Stimulated activated CD4-positive, alpha-beta T cell treated with anti-CD3 and anti-CD28 coated beads, Interleukin-12 subunit alpha, Interleukin-12 subunit beta, amount 100 ng/mL, for 4 hours (primary cell): ENCODE measurements at places on chromosomes 2 and 18.

DNA sequence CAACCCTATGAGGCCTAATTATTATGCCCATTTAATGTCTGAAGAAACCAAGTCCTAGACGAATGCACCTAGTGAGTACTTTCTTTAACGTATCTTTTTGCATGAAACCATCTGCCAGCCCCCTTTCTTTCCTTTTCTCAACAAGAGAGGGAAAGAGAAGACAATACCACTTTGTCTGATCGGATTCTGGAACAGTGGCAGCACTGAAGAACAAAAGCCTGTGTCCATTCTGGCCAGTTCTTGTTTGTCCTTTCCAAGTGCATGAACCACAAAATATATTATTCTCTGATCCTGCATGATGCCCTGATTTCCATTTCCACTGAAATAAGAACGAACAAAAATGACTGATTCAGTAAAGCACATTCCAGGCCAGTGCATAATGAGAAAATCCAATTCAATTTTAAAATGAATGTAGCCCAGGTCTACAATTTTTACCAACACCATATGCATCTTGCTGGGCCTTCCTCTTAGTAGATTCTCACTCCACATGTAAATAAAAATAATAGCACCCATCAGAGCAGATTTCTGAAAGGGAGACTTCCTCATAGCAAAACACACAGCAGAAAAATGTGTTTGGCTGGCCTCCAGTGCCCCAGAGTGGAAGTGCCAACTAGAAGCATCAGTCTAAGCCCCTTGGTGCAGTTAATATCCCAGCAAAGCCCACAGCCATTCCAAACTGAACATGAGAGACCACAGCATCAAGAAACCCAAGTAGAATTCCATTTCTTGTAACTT, 422.6 kb upstream of the ID2 start:
- DNase-seq: no peak

- DNase-seq: no peak
Observed at GRCh38 chr2:152309352-152310214, 25.4 kb upstream of the FMNL2 start.

DNA sequence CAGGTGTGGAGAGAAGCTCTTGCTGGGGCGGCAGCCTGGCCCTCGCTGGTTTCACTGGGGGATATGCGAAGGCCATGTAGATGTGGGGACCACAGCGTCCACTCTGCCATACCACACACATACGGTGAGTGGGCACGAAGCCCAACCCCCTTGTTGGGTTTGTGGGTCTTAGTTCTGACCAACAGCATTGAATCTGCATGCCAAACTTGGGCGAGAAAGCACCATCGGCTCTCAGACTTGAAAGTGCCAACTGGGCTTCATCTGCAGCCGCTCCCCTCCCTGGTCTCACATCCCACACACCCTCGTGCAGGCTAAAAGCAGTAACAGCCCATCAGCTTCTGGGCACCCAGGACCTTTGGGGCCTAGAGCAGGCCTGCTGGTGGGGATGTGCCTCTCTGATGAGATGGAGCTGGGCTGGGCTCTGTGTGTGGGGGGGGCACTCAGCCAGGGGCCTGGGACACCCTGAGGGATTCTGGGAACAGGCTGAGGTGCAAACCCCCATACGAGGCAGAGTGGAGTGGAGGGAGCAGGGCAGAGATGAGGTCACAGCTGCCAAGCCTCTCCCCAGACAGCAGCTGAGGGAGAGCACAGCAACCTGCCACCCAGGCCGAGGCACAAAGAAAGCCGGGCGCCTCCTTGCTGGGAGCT, 264.4 kb downstream of the TWIST2 start:
- DNase-seq: no peak

- DNase-seq: no peak
Observed at GRCh38 chr18:22471546-22472131, 53.9 kb upstream of the CTAGE1 start.

- DNase-seq: no peak
Observed at GRCh38 chr2:39546937-39547336, 109.9 kb upstream of the MAP4K3 start.

DNA sequence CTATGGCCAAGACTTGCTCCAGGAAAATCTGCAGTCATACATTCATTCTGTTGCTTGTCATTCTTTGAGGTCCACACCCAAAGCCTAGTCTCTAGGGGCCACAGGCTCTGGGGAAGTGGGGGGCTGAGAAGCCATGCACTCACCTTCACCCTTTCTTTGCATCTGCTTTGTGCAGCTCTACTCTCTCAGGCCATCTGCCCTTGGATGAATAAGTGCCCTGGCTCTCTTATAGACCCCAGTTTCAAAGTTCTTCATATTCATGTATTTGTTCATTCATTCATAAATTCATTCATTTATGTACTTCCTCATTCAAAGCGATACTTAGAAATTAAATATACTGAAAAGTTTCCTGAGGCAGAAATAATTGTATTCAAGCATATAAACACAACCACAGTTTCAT, 130.3 kb upstream of the FAM98A start:
- DNase-seq: no peak

DNA sequence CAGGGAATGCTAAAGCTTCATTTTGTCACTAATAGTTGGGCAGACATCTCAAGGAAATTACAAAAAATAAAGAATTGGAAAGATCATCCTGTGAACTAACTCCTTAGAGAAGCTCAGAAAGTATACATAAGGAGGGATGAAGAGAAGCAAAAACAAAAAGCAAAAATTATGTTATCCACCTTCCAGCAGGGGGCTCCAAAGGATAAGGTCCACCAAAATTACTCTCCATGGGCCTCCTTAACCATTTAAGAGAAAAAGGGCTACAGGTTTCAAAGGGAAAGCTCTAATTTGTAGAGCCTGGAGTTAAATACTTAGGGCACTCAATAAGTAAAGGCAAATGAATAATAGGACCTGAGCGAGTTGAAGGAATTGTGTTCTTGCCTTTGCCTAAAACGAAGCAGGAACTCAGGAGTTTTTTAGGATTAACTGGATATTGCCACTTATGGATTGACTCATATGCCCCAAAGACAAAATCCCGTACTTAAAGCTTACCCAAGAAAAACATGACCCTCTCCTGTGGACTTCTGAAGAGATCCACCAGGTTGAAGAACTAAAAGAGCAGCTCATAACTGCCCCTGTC, 1167.9 kb downstream of the DSC3 start:
- no peak for DNase-seq

GRCh38 chr18:68447286-68447685, 267.6 kb downstream of the TMX3 start:
- DNase-seq: no peak

- no peak for DNase-seq
Observed at GRCh38 chr2:42618116-42618515, 49.7 kb downstream of the MTA3 start.

- no peak for DNase-seq
Observed at GRCh38 chr18:45007531-45007930, 326.8 kb downstream of the SETBP1 start.

DNA sequence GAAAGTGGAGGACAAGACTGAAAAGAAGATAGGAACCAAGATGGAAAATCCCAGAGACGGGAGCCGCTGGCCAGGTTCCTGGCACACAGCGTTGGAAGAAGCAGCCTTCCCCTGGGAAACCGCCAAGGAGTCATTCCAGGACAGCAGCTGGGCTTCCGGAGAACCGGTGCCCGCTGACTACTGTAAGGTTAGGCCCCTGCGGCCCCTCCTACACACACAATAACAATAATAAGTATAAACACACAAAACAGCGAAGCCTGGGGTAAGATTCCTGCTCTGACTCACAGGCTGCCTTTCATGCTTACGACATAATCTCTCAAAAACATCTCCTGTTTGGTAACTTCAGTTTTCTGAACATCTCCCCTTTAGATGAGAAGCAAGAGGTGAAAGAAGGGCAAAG, 28.1 kb upstream of the MYCN start:
- DNase-seq: no peak

DNA sequence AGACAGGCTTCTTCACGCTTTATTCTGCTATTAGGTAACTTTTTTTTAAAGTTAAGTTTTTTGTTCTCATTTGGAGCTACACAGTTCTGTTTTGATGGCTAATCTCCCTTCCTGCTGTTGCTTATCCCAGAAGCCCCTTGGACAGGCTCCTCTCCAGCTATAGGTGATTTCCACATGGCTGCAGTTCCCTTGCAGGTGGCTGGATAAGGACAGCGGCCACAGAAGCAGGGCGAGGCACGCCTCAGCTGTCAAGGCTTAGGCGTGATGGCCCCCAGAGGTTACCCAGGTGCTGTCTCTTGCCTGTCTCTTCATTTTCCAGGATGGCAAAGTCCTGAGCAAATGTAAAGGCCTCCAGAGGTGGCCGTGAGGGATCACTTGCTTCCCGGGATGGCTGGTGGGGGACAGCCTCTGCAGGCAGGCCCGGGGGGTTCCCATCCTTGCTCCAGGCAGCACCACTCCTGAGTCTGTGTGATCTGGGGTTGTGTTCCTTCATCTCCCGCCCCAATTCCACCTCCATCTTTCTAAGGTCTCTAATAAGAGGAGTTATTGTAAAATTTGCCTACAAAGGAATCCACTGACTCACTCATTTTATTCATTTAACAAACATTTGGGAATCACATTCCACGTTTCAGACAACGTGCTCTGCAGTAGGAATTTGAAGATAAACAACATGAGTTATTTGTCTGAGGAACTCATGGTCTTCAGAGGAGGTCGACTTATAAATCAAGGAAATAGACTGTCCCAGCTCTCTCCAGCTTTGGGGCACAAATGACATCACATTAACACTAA, 53.4 kb downstream of the NAPG start:
- no peak for DNase-seq

- no peak for DNase-seq
Observed at GRCh38 chr2:236642584-236643291, 73.1 kb downstream of the ACKR3 start.

GRCh38 chr2:47089083-47089464, 66.0 kb downstream of the STPG4 start:
- DNase-seq: no peak

GRCh38 chr2:136131961-136132824, 14.2 kb upstream of the CXCR4 start:
- DNase-seq: no peak
